ENCODE measurements at places on chromosomes 4 and X.

DNA sequence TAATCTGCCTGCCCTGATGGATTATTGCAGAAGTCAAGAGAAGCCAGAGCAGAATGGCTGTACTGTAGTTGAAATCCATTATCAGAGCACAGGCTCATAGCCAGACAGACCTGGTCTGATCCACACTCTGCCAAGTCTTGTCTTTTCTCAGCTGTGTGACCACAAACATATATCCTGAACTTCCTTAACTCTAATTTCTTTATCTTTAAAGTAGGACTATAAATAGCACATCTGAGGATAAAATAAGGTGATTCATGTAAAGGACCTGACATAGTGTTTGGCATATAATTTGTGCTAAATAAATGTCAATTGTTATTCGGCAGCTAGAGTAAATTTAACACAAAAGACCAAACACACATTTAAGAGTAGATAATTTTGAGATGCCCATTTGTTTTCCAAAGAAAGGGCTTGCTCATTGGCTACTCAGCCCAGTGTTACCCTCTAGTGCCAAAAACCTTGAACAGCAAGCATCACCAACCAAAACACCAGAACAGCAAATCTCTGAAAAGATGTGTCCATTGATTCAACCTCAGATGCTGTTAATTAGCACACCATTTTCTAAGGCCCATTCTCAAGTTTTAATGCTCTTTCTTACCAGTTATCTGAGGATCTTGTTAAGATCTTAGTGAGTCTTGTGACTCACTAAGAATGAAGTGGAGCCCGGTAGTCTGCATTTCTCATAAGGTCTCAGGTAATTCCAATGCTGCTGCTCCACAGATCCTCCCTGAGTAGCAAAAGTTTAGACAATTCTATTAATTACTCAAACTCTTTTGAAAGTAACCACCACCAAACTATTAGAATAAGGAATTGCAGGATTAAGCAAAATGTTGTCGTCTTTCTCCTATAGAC is 108.8 kb downstream of the HHIP start:
- DNase-seq, result no peak

- DNase-seq, result no peak
Measured at GRCh38 chrX:119753001-119753400, 5.4 kb upstream of the SOWAHD start.

DNA sequence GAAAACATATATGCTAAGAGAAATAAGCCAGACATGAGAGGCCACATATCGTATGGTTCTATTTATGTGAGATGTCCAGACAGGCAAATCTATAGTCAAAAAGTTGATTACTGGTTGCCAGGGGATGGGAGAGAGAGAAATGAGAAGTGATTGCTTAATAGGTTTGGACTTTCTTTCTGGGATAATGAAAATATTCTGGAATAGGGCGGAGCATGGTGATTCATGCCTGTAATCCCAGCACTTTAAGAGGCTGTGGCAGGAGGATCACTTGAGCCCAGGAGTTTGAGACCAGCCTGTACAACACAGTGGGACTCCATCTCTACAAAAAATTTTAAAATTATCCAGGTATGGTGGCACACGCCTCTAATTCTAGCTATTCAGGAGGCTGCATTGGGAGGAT is 22.4 kb downstream of the RBM47 start:
- peak; percentile 3 for DNase-seq

DNA sequence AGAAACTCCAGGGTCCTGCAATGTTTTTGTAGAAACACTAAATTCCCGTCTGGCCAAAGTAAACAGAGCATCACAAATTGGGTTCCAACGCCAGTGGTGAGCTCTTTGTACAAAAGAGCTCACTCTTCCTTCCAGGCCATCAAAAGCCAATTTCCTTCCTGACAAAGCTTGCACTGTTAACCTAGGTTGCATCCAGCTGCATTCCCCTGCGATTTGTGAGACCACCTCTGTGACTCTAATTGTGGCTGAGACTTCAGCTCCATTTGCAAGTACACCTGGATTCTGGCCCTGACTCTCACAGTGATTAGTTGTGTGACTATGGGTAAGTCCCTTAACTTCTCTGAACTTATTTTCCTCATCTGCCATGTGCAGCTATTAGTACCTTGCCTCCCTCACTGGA is 212.5 kb upstream of the CXorf66 start:
- DNase-seq, result no peak

- no peak for DNase-seq
Measured at GRCh38 chr4:93776386-93777080, 52.0 kb upstream of the ATOH1 start.

GRCh38 chrX:107168257-107168656 is 38.0 kb downstream of the NUP62CL start:
- DNase-seq, result no peak

DNA sequence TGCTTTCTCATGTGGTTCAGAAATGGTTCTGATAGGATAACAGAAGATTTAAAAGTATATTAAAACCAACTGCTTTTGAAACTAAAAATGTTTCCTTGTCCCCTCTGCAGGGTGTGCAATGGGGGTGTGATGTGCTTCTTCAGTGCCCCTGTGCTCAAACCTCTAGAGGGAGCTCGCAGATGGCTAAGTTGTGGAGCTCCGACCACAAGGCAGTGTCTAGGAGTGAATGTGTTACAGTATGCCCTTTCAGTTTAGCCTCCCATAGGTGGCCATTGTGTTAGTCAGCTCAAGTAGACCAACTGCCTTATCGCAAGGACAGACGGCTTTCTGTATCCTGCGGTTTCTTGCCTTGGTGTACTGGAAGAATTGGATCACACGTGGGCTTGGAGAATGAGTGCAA is 130.5 kb downstream of the TENT5D start:
- DNase-seq, result no peak

- no peak for DNase-seq
Measured at GRCh38 chr4:111405989-111406388, 739.3 kb upstream of the FAM241A start.

DNA sequence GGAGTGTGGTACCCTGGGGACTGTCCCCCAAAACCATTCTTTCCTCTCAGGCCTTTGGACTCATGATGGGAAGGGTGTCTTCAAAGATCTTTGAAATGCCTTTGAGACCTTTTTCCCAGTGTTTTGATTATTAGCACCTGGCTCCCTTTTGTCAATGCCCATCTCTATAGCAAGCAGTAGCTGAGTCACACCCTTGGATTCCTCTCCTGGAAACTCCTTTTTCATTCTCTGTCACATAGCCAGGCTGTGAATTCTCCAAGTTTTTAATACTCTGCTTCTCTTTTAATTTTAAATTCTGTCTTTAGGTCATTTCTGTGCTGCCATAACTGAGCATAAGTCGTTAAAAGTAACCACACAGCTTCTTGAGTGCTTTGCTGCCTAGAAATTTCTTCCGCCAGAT is 29.7 kb downstream of the IL21 start:
- DNase-seq, result peak; percentile 32

DNA sequence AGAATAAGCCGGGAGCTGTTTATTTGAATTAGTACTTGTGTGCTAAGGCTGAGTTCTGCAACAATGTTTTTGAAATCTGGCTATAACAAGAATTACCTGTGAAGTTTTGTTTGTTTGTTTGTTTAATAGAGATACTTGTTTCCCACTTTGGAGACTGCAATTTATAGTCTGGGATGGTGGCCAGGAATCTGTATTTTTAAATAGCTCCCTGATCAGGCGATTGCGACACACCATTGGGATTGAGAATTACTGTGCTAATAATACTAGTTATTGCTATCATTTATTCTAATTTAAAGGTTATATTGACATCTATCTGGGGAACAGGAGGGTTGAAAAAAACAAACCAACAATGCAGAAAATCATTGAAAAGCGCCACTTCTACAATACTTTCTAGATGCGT is 951.6 kb upstream of the TENM3 start:
- DNase-seq, result no peak

DNA sequence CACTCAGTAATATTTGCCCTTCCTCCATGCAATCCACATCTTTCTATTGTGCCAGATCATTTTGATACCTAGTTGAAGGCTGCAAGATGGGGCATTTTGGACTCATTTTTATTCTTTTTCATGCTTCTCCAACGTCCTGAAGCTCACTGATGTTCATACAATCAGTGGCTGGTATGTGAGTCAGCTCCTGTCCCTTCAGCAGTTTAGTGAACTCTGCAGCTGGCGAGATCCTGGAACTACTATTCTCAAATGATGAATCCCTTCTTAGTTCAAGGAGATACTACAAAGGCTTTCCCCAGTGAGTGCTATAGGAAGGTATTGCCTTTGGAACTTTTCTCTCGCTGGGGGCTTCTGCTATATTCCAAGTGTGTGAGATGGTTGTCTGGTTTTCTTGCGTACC is 9.6 kb upstream of the CCDC149 start:
- DNase-seq, result no peak

GRCh38 chr4:46999566-46999965 is 6.2 kb upstream of the GABRA4 start:
- DNase-seq, result no peak

DNA sequence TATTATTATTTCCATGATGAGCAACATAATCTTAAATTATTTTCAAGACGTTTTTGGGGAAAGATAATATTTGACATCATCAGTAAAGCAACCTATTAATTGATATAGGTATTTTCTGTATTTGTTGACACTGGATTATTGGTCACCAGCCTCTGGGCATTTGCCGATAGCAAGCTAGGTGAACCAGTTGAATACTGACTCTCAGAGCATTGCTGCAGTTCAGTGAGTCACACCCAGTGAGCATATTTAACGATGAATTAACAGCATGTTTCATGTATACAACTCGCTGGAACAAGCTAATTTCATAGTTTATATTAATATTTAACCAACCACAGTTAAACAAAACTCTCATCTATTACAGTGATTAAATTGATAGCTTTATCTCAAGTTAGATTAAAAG is 1006.0 kb upstream of the DIAPH2 start:
- no peak for DNase-seq

DNA sequence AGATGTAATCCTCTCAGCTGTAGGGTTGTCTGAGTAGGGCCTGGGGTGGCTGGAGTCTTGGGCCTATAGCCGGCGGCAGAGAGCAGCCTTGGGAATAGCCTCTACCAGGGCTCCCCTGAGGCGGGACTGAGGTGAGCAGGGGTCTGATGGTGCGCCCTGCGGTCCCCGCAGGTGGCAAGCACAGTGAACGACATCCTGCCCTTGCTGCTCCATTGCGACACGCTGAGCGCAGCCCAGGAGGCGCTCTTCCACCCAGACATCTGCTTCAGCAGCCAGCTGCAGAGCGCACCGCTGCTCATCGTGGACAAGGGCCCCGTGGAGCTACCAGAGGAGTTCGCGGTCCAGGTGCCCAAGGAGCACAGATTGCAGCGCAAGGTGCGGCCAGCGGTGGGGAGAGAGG is 317.0 kb downstream of the ADGRL3 start:
- DNase-seq, result no peak

- no peak for DNase-seq
Measured at GRCh38 chr4:174561560-174561959, 39.3 kb upstream of the HPGD start.

DNA sequence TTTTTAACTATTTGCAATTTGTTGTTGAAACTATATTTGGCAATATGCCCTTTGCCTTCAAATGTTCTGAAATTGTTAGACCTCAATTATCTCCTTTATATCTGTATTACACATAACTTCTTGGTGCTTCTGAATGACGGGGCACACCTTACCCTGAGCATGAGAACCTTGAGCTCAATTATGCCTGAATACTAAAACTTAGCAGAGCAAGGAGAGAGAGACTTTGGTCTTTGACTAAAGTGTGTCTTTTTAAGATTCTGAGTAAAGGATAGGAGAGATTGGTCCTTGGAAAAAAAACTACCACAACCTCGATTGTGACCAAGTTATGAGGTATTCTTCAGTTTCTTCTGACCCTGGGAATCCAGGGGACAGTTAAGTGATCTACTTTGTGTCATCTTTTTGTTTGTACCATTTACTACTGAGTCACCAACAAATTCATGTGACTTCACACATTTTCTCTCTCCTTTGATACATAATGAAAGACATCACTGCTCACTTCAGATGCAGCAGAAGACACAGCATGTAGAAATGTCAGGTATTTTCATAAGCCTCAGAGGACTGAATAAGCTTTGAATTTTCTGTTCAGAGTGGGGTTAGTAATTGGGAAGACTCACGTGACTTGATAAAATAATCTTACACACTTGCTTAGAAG is 51.4 kb downstream of the PTTG2 start:
- DNase-seq, result no peak

- no peak for DNase-seq
Measured at GRCh38 chr4:152138451-152138850, 377.6 kb upstream of the GATB start.

DNA sequence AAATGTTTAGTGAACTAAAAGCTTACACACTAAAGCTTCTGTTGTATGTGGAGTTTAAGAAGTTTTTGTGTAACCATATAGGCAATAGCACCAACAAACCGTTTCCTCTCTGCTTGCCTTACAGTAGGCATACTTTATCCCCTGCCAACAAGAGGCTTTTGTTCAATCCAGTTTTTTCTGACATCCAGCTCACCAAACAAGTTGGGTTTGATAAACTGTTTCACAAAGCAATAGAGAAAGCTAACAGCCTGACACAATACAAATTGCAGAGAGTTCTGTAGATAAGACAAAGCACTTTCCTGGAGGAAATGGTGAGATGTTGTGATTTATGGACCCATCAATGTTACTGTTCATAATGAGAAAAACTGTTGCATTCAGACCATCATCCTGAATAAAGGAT is 53.8 kb downstream of the PACRGL start:
- no peak for DNase-seq

- DNase-seq, result no peak
Measured at GRCh38 chrX:46792810-46793188, 33.9 kb upstream of the SLC9A7 start.

DNA sequence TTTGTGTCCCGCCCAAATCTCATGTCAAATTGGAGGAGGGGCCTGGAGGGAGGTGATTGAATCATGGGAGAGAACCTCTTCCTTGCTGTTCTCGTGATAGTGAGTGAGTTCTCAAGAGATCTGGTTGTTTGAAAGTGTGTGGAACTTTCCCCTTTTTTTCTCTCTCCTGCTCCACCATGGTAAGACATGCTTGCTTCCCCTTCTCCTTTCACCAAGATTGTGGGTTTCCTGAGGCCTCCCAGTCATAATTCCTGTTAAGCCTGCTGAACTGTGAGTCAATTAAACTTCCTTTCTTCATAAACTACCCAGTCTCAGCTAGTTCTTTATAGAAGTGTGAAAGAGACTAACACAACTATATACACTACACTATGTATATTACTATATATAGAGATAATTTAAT is 697.8 kb upstream of the HS3ST1 start:
- no peak for DNase-seq

GRCh38 chrX:111442791-111443190 is 30.8 kb upstream of the DCX start:
- no peak for DNase-seq

DNA sequence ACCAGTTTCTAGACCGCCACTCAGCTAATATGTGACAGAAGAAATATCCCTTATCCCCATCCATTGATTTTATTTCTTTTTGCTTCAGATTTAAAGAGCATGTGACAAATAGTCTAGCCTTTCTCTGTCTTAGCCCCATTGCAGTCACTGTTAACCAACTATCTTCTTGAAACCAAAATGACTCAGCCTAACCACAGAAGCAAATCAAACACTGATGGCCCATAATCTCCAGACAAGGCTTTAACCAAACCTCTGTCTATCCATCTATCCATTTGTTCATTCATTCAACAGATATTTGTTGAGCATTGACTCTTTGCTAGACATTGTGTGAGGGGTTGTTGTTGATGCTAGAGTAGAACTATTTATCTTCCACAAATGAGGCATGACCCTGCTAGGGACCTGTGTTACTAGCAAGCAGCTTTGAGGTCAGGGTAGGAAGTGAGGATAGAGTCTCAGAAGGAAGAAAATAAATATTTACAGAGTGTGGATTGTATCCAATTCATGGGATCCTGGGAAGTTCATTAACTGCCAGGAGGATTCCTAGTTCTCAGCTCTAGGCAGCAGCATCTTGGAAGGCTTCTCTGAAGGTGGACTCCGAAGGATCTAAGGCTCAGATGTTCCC is 22.5 kb downstream of the HNRNPH2 start:
- peak; percentile 37 for DNase-seq

Measured in AG08395 (cell line).